ENCODE measurements at places on chromosomes 16 and 17. TPM values are rescaled to one million over a fixed set of nuclear protein-coding genes. Genes with fewer than 3 reads are reported as not detected.
A peak's percentile ranks its signal among the peaks of the same experiment; 100 is the strongest.

DNA sequence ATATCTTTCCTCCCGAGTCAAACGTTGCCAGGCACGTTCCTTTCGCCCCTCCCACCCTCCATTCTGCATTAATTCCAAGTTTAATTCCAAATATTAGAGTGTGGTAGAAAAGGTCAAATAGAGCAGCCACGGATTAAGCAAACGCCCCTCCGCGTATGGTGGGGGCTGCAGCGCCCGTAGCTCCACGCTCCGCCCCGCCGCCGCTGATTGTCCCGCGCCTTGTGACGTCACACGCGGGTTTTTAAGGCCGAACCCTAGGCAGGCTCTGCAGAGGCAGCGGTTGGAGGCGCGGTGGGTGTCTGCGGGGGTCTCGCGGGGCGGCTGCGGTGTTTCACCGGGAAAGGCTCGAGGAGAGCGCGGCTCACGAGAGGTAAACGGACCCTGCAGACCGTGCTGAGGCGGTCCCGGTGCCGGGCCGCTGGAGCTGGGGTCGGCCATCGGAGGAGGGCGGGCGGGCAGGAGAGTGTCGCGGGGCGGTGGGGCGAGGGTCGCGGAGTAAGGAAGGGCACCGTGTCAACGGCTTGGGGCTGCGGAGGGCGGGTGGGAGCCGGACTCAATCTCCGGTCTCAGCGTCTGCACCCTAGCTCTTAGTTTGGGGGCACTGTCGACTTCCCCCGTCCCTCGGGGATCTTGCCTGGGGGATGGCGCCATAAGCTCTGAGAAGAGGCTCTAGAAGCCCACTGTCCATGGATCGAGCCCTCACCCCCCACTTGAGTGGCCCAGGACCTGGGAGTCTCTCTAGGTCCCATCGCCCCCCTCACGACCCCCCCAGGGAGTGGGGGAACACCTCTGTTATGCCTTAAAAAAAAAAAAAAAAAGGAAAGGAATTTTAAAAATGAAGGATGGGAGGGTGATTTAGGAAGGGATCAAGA is at the start of gene ARL4D:
Gene ARL4D, plus strand, starts transcription at position 270 of the 872 bp plus-strand sequence. CDS start 740 bp downstream, outside the sequence.
- H3K36me3 ChIP-seq = peaks cover 2% of the 10 kb centered on the region
- peak within 1 kb of the TSS; percentile 87 for H3K27ac ChIP-seq
- peaks cover 41% of the 10 kb centered on the region for H3K4me1 ChIP-seq
- peak; percentile 86 for DNase-seq
- no peaks in the 10 kb centered on the region for H3K27me3 ChIP-seq
- peak within 1 kb of the TSS; percentile 88 for H3K4me3 ChIP-seq

DNA sequence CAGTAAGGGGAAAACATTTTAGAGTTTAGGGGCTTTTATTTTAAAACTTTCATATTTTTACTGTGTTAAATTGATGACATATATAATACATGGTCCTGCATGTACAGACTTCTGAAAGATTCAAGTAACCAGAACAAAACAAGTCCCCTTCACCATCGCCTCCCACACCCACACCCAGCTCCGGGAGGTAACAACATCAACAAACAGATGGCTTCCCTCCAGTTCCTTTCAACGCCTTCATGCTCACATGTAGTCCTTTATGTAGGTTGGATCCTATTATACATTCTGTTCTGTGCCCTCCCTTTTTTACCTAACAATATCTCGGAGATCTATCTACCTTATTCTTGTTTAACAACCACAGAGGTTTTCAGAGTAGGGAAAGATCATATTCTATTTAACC is 30.5 kb downstream of the GINS3 start:
- no peak for DNase-seq
- H3K27me3 ChIP-seq = peaks cover 33% of the 10 kb centered on the region
- H3K4me3 ChIP-seq = no peak overlapping the region
- H3K4me1 ChIP-seq = no peaks in the 10 kb centered on the region

The SMIM22 gene
- not detected for total RNA-seq

GRCh38 chr17:66687570-66688284 is 147.2 kb upstream of the CACNG5 start:
- peaks cover 2% of the 10 kb centered on the region for H3K4me1 ChIP-seq
- H3K27ac ChIP-seq = no peak overlapping the region
- H3K4me3 ChIP-seq = no peak overlapping the region
- H3K36me3 ChIP-seq = peaks cover 3% of the 10 kb centered on the region

GRCh38 chr17:77540975-77541374 is 400.2 kb downstream of the SEC14L1 start:
- peak overlapping the region; percentile 5 for H3K4me3 ChIP-seq
- H3K36me3 ChIP-seq = no peaks in the 10 kb centered on the region
- DNase-seq = no peak
- peak overlapping the region; percentile 31 for H3K27ac ChIP-seq

The APOH gene
- total RNA-seq = not detected

The TBC1D3B gene
- 28.2 TPM for total RNA-seq
